ENCODE measurements at places on chromosomes 5 and 9. TPM values are rescaled to one million over a fixed set of nuclear protein-coding genes. Genes with fewer than 3 reads are reported as not detected.

Gene TEX48
- not detected for total RNA-seq

Gene ELOVL7
- total RNA-seq = 10.5 TPM

Gene GCNT1
- 4.4 TPM for total RNA-seq

Gene ASS1
- total RNA-seq = 17.7 TPM

All from A549 treated with GW870086 at 1 μM for 4 hours (cell line).